ENCODE measurements at places on chromosomes 11 and 22.

GRCh38 chr11:69906453-69906907 lies 87.3 kb upstream of the FGF3 start:
- DNase-seq, result no peak

- no peak for DNase-seq
Measured at GRCh38 chr11:93089474-93090102, 108.2 kb downstream of the SLC36A4 start.

- DNase-seq, result no peak
Measured at GRCh38 chr11:23236826-23237555, 376.7 kb upstream of the CCDC179 start.

- DNase-seq, result no peak
Measured at GRCh38 chr11:8809939-8810539, 101.0 kb upstream of the AKIP1 start.

- no peak for DNase-seq
Measured at GRCh38 chr11:30326906-30327305, 4.0 kb downstream of the ARL14EP start.

- peak; percentile 63 for DNase-seq
Measured at GRCh38 chr22:19941365-19942082, at the start of the genes COMT and TXNRD2. COMT (plus strand) TSS chr22:19941772; CDS start chr22:19962527, 20,755 bp downstream. TXNRD2 (minus strand) TSS chr22:19941818; CDS start chr22:19941803, 15 bp downstream.

GRCh38 chr22:29214232-29214631 lies 8.5 kb downstream of the EMID1 start:
- no peak for DNase-seq

DNA sequence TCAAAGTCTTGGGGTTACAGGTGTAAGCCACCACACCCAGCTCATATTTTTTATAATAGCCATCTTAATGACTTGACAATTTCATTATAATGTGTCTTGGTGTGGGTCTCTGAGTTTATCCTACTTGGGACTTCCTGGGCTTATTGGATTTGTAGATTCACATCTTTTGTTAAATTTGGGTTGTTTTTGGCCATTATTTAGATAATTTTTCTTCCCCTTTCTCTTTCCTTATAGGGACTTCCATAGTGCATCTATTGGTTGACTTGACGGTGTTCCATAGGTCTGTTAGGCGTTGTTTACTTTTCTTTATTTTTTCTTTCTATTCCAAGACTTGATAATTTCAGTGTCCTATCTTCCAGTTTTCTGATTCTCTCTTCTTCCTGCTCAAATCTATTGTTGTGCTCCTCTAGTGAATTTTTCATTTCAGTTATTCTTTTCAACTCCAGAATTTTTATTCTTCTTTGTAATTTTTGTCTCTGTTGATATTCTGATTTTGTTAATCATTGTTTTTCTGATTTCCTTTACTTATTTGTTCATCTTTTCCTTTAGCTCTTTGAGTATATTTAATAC lies 45.6 kb downstream of the RRM1 start:
- DNase-seq, result no peak

DNA sequence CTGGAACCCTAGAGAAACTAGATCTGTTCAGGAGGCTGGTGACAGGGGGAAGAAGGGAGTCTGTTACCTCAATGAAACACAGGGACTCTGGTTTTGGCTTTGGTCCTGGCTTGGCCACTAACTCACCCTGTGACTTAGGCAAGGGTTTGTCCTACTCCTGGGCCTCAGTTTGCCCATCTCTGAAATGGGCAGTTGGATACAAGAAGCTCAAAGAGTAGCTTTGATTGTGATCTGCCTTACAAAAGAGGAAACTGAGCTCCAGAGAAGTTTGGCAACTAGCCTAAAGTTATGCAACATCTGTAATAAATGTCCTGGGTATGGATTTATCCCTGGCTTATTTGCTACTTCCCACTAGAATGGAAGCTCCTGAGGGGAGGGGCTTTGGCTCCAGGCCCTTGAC lies 24.0 kb upstream of the LMO1 start:
- DNase-seq, result no peak

DNA sequence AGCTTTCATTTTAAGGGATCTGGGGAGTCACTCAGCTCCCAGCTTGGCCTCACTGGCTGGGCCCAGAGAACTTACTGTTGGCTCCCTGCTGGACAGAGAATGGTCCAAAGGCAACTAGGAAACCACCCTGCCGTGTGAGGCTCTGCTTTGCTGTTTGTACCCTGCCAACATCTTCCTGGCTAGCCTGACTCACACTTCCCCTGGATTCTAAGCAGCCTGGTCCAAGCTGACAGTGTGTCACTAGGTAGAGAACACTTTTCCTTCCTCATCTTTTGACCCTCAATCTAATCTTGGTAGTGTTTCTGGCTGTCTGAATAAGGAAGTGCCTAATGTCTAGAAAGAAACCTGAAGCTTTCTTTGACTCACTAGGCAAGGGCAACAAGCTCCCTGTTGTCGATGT lies 76.7 kb downstream of the FAR1 start:
- no peak for DNase-seq

DNA sequence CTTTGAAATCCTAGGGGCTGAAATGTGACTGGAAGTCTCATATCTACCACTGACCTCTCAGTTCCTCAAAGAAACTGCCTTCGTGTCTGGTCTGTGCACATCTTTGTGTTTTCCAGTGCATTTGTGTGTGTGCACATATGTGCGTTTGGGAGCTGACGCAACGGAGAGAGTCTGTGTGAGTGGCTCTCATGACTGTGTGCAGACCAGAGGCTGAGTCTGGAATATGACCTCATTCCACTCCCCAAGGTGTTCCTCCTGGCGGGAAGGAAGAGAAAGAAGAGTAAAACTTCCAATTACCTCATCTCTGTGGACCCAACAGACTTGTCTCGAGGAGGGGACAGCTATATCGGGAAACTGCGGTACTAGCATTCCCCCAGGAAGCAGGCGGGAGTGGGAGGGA lies 16.5 kb downstream of the TUB start:
- no peak for DNase-seq

DNA sequence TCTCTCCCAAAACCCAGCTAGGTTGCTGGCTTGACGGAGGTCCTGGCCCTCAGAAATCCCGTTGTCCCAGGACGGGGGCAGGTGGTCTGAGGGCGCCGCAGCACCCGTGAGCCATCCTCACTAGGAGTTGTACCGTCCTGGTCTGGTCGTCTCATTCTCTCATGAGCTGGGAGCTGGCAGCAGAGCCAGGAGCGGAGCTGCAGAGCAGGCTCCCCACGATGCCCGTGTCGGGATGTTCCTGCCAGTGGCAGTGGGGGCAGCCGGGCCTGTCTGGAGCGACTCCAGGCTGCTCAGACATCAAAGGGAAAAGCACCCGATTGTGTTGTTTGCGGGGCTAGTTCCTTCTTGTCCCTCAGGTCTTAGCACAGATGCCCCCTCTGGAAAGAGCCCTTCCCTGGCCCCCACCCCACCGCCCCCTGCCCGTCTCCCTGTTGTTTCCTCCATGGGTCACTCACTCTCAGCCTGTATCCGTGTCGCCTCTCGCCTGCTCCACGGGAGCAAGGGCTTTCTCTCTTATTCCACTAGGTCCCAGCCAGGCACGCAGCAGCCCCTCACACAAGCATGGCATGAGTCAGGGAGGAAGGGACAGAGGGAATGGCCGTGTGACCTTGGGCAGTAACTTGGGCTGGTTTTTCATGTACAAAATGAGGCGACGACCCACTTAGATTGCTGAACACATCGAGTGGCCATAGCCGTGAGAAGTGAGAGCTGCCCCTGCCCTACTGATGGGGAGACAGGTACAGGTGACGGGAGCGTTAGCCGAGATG lies 23.2 kb upstream of the MGAT3 start:
- DNase-seq, result no peak

DNA sequence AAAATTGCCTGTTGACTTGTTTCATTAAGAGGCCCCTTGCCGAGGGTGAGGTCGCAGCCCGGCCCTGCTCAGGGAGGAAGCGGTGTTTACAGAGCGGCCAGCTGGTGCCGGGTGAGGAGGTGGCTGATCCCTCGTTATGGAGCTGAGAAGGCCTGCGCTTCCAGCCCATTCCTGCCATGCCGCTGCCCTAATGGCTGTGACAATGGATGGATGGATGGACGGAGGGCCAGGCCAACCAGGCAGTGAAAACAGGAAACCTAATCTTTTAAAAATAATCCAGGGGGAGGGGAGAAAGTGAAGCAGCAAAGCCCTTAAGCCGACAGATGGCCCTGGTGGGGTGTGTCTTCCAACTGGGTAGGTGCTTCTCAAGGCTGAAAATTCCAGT lies 38.5 kb downstream of the BCR start:
- DNase-seq, result no peak

GRCh38 chr11:119940401-119940976 lies 197.4 kb downstream of the TRIM29 start:
- DNase-seq, result no peak

DNA sequence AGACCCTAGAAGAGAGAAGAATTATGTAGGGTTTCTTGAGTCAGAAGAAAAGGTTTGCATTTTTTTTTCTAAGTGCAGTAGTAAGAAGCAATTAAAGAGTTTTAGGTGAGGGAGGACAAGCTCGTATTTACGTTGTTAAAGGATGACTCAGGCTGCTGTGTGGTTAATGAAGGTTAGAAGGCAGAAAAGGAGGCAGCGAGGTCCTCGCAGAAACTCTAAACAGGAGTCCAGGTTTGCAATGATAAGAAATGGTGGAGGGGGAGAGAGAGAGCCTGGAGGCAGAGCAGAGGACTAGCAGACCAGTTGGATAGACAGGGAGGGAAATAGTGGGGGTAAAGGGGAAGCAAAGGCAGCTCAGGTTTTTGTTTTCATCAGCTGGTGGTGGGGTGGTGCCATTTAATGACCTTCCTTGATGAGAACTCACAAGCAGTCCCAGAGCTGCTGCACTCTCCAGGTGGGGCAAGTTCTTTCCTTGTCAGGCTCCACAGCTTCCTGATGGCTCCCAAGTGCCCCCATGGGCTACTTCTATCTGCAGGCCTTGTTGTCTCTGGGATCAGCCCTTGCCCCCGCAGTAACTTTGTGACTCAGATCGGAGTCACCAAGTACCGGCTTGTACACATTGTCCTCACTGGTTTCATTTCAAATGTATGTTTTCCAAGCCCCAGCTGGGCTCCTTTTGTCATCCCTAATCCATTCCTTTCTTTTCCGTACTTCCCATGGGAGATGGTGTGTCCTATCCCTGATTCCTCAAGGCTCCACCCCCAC lies 8.3 kb upstream of the INSC start:
- DNase-seq, result no peak

GRCh38 chr11:64004590-64004984 lies 18.3 kb downstream of the OTUB1 start:
- no peak for DNase-seq

GRCh38 chr22:45422237-45422983 lies 8.9 kb downstream of the RIBC2 start:
- no peak for DNase-seq

DNA sequence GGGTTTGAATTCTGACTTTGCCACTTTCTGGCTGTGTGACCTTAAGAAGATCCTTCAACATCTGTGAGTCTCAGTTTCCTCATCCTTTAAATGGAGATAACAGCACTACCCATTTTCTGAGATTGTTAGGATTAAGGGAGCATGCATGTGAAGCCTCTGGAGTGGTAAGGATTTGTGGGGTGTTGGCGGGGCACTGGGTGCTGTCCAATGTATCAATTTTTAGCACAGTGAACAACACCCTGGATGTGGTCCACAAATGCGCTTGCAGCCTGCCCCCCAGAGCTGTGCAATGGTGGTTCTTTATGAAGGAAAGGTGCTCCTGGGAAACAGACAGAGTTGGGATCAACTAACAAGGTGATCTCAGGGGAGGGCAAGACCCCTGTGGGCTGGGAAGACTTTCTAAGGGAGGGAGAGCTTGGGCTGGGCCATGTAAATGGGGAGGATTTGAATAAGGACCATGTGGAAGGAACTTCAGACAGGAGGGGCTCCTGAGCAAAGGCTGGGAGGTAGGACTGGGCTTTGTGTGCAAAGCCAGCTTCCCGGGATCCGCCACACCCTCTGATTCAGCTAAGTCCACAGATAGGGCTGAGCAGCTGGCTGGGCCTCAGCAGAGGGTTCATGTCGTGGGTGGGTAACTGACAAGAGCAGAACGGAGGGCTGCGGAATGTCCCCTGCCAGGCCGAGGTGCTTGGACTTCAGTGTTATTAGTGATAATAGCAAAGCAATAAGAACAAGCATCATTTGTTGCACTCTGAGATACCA lies 22.7 kb upstream of the RASD2 start:
- no peak for DNase-seq

DNA sequence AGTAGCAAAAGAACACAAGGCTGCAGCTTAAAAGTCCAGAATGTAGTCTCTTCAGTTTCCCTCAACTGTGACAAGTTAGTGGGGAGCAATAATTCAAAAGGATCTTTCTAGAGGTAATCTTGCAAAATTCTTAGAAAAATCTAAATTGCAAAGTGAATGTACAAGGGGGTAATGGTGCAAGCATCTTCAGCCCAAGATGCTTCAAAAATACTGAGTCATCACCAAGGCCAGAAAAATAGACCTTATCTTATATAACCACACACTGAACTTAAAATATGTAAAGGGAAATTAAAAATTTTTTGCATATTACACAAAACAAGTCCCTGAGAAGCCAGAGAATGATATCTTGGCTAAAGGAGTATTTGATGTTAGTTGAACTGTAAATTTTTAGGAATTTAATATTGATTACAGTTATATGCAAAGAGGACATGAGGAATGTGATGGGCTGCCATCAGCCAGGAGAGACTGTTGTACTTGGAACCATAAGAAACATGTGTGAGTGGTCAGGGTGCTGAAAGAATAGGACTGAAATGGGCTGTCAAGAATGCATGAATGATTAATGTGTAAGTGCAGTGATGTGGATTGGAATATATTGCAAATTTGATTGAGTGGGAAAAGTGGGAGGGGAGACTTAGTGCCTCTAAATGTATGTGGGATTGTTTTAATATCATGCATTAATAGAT lies 85.7 kb upstream of the LIN7C start:
- DNase-seq, result no peak

DNA sequence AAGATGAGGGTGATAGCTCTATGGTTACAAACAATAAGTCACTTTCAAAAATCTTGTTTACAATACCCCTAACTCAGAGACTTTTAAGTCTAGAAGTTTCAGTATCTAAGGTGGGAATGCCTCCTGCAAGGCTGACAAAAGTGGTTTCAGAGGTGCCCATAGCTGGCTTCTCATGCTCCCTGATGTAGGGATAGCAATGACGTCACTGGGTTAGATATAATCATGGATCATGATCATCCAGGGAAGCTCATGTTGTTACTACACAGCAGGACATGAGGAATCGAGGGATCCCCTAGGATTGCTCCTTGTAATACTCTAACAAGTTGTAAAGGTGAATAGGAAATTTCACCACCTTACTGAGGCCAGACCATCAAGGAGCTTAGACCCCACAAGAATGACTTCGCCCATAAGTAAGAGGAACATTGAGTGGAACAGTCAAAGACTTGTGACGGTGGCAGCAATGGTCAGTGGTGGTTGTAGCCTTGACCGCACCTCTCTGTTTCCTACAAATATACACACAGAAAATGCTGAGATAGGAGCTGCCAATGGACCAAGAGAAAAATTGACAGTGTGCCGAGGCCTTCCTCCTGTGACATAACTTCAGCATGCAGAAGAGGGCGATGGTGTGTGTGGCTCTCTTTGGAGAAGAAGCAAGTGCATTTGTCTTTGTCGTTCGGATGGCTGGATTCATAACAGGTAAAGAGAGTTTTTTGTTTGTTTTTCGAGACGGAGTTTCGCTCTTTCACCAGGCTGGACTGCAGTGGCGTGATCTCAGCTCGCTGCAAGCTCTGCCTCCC lies 15.6 kb downstream of the APOL4 start:
- DNase-seq, result no peak

- no peak for DNase-seq
Measured at GRCh38 chr22:45731041-45731797, 59.6 kb downstream of the ATXN10 start.

Data from stimulated activated CD4-positive, alpha-beta T cell treated with anti-CD3 and anti-CD28 coated beads, Interleukin-15, amount 100 ng/mL, for 1 hour (primary cell).